CD4-positive, alpha-beta T cell treated with Interleukin-15 for 4 hours (primary cell): ENCODE measurements at places on chromosomes 6 and 20.

GRCh38 chr20:5797843-5798462 is 47.8 kb downstream of the SHLD1 start:
- DNase-seq = no peak

DNA sequence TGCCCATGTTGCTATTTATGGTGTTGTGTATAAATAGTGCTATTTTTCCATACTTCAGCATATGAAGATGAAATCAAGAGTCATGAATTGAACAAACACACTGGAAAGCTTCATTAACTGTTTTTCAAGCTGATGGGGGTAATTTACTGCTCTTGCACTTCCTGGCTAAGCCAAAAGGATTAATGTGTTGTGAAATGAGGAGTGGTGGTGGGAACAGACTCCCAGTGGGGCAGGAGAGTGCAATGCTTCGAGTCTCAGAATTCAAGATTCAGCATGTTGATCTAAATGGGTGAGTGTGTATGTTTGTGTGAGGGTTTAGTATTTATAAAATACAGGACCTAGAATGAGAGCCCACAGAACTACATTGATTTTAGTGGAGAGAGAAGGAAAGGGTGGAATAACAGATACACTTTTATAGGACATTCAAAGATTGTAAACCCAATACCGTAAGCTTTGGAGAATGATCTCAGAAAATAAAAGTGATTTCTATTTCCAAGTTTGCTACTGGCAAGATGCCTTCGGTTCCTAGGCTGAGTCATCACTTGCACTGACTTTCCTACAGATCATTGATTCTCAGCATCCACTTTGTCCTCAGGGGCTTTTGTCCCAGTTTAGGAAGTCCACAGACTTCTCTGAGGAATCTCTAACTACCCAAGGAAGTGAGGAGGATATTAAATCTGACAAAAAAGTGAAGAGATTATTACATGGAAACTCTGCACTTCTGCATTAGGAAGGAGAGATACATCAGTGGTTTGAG is 303.6 kb downstream of the TRDN start:
- DNase-seq = no peak

GRCh38 chr6:551405-551804 is 105.5 kb downstream of the HUS1B start:
- no peak for DNase-seq

DNA sequence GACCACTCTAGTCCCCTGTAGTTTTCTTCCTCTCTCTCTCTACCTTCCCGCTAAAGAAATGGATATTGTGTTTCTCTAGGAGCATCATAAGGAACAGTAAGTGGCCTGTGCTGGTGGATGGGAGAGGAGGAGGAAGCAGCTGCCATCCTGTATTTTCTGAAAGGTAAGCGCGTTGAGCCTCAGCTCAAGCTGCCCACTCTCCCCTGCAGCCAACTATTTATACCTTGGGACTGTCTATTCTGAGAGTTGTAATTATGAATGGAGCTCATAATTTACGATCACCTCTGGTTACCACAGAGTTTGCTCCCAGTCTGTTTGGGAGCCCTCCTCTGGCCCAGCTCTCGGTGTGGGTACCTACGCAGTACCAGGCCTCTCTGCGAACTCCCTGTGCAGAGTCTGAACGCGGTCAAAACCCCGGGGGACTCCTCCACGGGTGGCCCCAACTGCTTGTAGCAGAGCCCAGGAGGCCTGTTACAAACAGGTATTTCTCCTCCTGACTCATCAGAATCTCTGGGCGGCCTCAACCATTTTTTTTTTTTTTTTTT is 285.4 kb downstream of the SMOC2 start:
- no peak for DNase-seq

GRCh38 chr6:80197986-80198385 is 91.5 kb downstream of the BCKDHB start:
- DNase-seq = no peak

GRCh38 chr6:17475606-17476244 is 82.3 kb downstream of the CAP2 start:
- DNase-seq = no peak
